ENCODE measurements at places on chromosomes 13 and 19.
A peak's percentile ranks its signal among the peaks of the same experiment; 100 is the strongest.

DNA sequence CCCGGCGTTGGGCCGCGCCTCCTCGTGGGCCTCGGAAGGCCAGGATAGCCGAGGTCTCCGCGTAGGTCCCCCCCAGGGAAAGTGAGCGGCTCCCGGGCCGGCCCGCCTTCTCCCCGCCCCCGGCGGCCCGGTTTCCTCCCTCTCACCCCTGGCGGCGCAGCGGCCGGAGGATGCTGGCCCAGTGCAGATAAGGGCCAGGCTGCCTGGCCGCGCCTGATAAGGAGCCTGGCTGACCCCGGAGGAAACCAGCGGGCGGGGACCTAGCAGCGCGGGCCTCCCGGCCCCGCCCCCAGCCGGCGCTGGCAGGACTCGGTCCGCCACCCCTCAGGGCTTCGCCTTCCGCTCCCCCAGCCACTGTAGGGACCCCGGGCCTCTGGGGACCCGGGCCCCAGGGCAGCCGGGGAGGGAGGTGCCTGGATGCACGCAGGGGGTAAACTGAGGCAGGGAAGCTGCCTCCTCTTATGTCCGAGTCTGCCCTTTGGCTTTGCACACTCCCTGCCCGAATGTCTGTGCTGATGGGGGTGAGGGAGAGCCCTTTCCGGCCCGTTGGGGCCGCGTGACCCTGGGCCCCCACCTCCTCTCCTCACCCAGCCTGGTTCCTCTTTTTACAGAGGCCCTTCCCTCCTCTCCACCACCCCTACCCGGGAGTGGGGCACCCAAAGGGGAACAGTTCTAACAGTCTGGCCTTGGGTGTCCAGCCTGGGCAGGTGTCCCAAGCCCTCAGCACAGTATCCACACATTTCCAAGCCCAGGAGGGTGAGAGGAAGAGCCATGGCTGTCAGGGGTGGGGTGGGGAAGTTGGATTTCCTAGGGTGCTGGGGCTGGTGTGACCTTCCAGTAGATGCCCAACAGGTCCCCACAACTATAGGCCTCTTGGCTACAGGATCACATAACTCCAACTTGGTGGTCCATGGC is at the start of gene LYL1:
Gene LYL1 (minus strand): TSS at position 193 of the 915 bp plus-strand sequence. CDS start 1,687 bp downstream, outside the sequence.
- no peak for DNase-seq

DNA sequence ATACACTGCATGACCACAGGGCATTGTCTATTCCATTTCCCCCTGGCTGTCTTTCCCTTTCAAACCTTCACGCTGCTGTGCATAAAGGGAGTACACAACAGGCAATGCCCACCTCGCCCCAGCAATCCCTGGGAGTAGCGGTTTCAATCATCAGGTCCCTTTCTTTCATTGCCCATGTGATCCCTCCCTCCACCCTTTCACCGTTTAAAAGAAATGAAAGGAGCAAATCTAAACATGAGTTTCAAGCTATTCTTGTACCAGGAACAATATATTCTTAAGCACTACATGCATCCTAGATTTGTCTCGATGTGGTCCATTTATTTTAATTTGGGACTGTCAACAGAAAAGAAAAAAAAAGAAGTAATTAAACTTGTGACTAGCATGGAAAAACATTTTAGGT is 123.4 kb upstream of the ARGLU1 start:
- no peak for DNase-seq

GRCh38 chr19:1363599-1363998 is 20.1 kb upstream of the NDUFS7 start:
- DNase-seq, result no peak

GRCh38 chr19:49459388-49459787 is 6.4 kb downstream of the ALDH16A1 start:
- no peak for DNase-seq

- no peak for DNase-seq
Observed at GRCh38 chr13:79194272-79194671, 211.8 kb downstream of the RBM26 start.

DNA sequence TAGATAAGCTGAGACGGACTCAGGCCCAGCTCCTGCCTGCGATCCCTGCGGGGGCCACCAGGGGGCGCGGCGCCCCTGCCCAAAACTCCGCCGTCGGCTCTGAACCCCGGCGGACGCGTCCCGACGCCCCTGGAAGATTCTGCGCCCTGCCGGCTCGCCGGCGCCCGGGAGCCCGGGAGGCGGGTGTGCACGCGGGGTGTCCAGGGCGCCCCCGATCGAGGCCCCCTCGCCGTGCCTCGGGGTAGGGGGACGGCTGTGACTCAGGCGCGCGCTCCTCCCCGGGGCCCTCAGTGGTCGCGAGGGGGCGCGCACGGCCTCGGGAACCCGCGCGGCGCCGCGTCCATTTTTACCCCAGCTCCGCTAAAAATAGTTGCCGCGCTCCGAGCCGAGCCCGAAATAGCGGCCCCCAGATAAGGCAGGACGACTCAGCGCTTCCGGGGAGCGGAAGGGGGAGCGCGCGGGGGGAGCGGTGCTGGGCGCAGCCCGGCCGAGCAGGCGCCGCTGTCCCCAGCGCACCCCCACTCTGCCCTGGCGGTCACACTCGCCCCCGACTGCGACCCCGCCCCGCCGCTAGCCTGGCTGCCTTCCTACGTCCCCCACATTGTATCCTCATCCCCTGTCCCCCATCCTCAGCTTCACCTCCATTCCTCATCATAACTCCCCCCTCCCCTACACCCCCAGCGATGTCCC is 16.0 kb upstream of the ERCC1 start:
- peak; percentile 86 for DNase-seq

DNA sequence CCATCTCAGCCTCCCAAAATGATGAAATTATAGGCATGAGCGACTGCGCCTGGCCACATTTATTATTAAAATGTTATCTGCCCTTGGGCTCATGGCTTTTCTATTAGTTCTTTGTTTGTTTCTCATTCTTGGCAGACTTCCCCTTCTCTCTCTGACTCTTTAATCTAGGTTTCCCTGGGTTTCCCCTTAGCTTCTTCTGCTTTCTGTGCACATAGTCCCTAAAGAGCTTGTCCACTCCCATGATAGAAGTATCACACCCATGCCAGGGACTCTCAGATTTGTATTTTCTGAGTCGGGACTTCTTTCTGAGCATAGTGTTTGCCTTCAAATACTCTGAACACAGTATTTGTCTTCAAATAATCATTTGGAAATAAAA is 38.6 kb upstream of the ITM2B start:
- no peak for DNase-seq

DNA sequence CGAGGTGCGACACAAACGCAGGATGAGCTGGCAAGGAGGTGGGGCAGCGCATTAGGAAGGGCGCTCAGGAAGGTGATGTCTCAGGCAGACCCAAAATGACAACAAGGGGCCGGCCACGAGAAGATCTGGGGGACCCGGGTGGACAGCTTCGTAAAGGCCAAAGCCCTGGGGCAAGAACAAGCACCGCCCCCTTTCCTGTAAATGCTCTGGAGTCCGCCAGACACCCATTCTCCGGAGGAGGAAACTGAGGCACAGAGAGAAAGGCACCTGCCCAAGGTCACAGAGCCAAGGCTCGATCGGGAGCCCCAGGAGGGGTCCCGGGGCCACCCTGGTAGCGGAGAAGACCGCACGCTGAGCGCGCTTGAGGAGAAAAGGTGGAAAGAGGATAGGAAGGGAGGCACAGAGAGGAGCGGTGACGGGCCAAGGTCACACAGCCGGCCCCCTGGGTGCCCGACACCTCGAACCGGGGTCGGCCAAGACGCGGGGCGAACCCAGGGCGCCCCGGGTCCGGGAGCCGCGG is 571 bp downstream of the SAFB2 start:
- no peak for DNase-seq

- no peak for DNase-seq
Observed at GRCh38 chr19:6710273-6711077, 10.0 kb downstream of the C3 start.

- no peak for DNase-seq
Observed at GRCh38 chr13:78323848-78324247, 279.5 kb downstream of the POU4F1 start.

DNA sequence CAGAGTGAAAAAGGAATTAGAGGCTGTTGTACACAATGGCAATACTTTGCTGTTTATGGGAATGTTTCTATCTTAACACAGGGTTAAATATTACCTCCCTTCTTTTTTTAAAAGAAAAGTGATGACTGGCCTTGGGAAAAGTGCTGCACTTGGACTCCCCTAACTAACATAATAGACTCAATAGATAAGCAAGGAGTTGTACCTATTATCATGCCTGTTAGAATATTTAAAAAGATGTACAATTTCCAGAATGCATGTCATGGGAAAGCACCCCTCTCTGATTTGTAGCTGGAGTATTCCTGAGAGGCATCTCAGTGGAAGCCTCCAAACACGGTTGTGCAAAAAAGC is 79.3 kb upstream of the GPC6 start:
- no peak for DNase-seq

DNA sequence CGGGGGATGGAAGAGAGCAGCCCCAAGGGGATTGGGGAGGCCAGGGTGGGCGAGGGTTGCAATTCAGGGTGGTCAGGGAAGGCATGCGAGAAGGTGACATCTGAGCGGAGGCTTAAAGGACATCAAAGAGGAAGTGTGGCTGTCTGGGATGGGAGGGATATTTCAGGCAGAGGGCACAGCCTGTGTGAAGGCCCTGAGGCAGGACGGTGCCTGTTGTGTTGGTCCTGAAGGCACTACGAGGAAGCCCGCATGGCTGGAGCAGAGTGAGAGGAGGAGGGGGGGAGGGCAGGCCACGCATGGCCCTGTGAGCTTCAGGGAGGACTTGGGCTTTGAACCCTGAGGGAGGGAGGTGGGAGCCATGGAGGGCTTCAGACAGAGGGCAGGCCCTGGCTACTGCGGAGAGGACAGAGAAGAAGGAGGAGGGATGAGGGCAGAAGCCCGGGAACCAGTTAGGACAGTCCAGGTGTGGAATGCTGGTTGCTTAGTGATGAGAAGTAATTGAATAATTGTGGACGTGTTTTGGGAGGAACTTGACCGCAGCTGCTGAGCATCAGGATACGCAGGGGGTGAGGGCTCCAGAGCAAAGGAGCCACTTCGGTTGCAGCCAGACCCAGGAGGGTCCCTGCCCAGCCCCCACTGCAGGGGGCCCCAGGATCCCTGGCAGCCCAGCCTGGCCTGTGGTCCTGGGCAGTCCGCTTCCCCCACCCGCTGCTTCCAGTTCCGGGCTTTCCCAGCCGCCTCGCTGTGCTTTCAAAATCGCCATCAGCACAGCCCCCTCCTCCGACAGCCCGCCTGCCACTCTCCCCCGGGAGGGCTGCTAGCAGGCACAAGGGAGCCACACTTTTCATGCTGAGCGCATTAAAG is 6.2 kb downstream of the TLE6 start:
- DNase-seq, result no peak

DNA sequence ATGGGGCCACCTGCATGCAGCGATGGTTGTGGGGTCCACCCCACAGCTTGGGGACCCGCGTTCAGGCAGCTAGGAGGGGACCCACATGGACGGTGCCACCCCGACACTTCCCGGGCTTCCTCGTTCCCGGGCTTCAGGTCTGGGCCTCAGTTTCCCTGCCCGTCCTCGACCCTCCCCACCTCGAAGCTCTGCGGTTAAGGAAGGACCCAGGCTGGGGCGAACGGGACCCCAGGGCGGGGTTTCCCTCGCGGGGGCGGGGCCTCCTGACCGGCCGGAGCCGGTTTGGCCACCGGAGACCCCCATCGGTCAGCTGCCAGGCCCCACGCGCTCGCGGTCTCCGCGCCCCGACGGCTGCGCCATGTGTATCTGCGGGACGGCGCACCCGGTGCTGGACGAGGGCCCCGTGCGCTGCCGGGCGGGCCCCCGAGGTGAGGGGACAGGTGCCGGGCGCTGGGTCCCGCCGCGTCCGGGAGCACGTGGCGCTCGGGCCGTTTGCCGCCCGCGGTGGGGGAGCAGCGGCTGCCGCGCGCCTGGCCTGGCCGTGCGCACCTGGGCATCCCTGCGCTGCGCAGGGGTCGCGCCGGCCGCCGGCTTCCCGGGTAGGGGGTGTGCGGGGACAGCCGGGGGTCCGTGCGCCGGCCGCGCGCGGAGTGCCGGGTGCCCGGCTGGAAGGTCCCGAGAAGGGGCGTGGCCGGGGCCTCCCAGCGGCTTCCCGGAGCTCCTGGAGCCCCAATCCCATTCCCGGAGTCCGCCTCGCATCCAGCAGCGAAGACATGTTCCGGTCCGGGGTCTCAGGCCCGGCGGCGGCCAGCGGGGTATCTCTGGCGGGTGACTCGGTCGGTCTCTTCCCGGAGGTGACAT is 4.2 kb downstream of the ARHGAP45 start:
- no peak for DNase-seq

GRCh38 chr13:114015111-114015968 is 41.5 kb upstream of the C13orf46 start:
- no peak for DNase-seq

DNA sequence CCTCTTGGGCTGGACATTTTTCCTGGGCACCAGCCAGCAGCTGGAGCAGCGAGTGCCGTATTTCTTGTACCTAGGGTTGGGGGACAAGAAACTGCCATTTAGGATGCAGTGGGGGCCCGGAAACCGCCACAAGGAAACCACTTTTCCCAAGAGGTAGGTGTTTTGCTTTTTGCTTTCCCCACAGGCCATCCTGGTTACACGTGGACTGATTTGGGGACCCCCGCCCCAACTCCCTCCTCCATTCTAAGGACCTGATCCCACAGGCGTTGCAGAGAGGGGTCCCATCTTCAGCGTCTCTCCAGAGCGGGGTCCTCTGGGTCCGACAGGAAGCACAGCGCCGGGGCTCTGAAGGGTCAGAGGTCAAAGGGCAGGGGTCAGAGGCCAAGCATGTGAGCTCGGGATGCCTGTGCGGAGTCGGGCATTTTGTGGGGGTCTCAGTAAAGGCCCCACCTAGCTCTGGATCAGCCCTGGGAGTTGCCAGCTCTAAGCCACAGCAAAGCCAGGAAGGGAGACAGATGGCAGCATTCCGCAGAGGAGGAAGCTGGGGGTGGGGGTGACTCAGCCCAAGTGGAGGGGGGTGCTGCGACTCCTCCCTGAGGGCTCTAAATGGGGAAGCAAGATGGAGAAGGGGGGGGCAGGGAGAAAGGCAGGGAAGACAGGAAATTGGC is 4.3 kb downstream of the ZGLP1 start:
- peak; percentile 74 for DNase-seq

- DNase-seq, result no peak
Observed at GRCh38 chr19:53915000-53915399, 5.9 kb downstream of the CACNG7 start.

- no peak for DNase-seq
Observed at GRCh38 chr13:99295488-99296252, 11.5 kb downstream of the GPR183 start.

- peak; percentile 6 for DNase-seq
Observed at GRCh38 chr13:72536714-72537394, 190.6 kb downstream of the MZT1 start.

GRCh38 chr13:44971656-44972595 is 17.3 kb downstream of the NUFIP1 start:
- DNase-seq, result peak; percentile 73

DNA sequence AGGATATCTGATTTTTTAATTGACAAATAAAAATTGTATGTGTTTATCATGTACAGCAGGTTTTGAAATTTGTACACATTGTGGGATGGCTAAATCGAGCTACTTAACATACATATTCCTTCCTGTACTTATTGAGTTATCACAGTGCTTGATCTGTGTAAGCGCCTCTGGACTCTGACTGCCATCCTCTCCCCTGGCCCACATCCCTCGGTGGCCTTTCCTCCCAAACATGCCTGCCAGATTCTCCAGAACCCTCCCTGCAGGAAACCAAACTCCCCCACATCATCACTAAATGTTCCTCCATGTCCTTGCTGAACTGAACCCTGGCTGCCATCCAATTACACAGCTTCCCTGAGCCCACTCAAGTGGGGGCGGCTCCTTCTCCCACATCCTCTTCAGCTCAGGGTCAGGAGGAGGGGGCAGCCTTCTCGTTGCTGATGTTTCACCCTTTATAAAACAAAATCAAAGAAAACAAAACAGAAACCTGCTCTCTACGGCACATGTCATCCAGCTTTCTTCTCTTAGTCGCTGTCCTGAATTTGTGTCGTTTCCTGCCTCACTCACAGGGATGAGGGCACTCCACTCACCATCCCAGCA is 97.1 kb upstream of the SPATA13 start:
- peak; percentile 70 for DNase-seq

All from putamen (tissue), 1 donor.